ENCODE measurements at places on chromosomes 7 and 10. TPM values are rescaled to one million over a fixed set of nuclear protein-coding genes. Genes with fewer than 3 reads are reported as not detected.

GRCh38 chr10:52570490-52570889, 202.1 kb downstream of the MBL2 start:
- no peak for DNase-seq

The FAM25G gene
- total RNA-seq, result not detected

The TFPI2 gene
- total RNA-seq, result not detected

DNA sequence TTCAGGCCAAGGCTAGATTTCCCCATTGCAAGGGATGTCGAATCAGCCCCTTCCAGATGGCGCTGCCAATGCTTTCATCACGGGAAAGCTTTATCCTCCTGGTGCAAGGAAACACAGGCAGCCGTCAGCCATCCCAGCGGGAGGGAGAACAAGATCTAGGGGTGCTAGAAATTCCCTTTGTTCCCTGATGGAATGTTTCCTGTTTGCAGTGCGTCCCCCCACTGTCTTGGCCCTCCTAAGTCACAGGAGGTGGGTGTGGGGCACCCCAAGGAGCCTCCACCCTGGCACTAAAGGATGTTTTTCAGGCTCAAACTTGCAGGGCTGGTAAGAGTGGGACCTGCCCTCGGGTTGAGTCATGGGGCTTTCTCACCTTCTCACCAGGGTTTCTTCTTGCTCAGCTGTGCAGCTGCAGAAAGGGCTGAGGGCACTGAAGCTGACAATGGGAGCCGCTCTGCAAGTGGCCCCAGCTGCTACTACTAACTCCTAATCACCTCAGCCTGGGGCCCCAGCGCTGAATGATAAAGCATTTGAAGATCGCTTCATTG, 103.6 kb downstream of the PRPF18 start:
- no peak for DNase-seq

- no peak for DNase-seq
Observed at GRCh38 chr7:124764051-124764846, 1.3 kb downstream of the GPR37 start.

The C7orf25 gene
- 3.4 TPM for total RNA-seq

GRCh38 chr10:68561865-68562649, 1.9 kb downstream of the TET1 start:
- no peak for DNase-seq

DNA sequence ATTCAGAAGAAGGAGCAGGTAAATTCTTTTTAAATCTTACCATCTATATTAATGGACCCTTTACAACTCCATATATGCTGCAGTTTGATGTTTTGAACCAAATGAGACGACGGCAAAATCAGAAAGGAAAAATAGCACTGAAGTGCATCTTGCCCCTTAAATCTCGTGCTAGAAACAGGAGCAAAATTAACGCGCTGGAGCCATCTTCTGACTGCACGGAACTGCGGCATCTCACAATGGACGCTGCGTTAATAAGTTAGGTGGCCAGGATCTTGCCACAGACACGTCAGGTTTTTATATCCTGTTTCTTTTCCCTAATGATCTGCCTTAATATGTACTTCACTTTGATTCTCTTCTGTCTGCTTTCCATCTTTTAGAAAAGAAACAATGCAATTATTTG, 354.5 kb downstream of the TFEC start:
- DNase-seq, result peak; percentile 39

DNA sequence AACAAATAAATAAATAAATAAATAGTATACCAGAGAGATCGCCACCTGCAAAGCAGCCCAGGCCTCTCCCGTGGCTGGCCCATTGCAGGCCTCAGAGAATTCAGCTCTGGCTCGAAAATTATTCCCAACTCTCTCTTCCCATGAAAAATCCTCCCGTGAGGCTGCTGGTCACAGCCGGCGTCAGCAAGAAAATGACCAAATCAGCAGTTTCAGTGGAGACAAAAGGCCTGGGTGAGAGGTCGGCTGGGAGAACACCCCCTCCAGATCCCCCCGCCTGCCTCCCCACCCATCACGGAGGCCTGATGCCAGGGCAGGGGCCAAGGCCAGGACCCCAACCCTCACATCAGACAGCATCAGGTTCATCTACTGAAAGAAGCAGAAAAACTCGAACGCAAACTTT, 3.1 kb upstream of the CLIP2 start:
- DNase-seq, result no peak

The HOXA2 gene
- 6.6 TPM for total RNA-seq

DNA sequence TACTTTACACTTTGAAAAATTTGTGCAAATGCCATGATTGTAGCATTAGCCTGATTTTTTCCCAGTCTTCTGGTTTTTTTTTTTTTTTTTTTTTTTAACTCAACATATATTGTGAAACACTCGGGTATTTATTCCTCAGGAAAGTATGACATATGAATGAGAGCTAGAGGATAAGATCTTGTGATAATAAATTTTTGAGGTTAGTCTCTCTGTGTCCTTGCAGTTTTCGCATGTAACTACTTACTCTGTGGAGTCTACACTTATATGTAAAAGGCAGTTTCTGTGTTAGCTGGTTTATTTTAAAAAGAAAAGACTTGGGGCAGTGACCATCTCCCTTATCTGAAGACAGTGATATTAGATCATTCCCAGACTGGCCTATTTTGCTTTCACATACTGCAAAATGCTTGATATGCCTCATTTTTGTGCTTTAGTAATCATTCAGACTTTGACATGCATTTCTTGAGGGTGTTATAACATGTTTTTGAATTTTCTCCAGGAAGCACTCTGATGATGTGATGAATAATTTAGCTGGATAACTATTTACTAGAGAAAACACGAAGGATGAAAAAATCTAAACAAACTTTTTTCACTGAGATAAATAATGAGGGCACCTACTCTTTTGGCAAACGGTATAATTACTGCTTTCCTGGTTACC, 371.0 kb downstream of the NRG3 start:
- DNase-seq, result no peak

DNA sequence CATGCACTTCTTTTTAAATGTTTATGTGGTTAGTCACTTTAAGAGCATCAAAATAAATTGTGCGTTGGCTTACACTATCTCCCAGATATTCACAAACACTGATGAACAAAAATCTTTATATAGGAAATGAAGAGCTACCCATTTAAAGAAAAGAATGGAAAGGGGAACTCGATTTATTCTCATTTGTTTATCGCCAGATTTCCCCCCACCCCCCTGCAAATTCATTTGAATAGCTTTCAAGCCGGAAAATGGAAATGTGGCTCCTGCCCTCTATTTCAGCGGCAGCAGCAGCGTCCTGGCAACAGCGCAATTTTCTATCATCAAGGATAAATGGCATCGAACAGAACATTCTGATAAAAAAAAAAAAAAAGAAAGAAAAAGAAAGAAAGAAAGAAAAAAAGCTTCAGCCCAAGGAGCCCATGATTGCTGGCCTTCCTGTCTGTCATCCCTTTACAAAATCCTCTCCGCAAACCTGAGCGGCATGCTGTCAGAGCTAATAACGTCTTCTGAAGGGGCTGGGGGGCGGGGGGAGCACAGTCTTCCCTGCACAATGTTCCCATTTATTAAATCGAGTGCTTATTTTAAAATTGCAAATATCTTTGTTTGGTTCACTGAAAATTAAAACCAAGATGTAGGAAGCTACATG, 13.7 kb upstream of the DLX6 start:
- no peak for DNase-seq

The PDE1C gene
- not detected for total RNA-seq

DNA sequence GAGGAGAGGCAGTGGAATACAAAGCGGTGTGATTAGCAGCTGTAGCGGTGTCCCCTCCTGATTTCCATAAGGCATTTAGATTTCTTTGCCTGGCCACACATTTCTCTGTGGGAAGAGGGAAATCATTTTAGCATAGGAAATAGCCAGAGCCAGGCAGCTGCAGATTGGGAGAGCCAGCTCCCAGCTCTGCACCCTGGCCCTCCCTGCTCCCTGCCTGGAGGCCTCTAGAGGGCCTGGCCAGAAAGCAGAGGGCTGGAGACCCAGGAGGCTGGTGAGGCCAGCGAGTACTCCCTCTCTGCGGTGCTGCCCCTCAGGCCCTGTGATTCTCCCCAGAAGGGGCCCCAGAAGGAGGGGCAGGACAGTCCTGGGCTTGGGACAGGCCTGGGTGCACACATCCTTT, 85.7 kb downstream of the C10orf105 start:
- DNase-seq, result no peak

The PTPRZ1 gene
- not detected for total RNA-seq

The DCLRE1C gene
- total RNA-seq, result 6.7 TPM

DNA sequence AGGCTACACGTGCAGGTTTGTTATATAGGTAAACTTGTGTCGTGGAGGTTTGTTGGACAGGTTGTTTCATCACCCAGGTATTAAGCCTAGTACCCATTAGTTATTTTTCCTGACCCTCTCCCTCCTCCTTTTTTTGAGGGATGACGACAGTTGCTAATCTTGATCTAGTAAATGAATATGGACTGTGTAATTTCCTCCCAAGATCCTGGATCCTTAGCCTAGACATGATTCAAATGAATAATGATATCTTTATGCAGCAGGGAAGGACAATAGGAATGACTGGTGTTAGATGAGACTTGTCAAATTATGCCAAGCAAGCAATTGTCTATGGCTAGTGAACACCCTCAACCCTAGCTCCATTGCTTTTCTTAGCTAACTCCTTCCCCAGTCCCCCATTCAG, 156.2 kb downstream of the PLPP4 start:
- no peak for DNase-seq

DNA sequence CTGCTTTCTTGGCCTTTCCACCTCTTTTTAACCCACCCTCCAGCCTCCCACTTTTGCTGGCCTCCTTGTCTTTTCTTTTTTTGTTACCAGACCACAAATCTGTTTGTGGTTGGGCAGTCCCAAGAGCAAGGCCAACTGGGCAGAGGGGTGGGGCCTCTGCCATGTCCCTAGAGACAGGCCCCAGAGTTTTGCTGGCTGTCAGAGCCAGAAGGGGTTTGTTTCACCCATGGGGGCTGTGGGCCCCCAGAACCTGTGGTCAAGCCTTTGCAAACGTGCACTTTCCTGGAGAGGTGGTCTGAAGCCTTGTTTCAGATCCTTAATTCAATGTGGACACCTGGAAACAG, 10.3 kb downstream of the ZMIZ1 start:
- DNase-seq, result no peak

GRCh38 chr10:107398115-107398514, 233.6 kb upstream of the SORCS1 start:
- DNase-seq, result no peak

- peak; percentile 75 for DNase-seq
Observed at GRCh38 chr10:93475871-93476270, 6.3 kb downstream of the MYOF start.

The AGR2 gene
- 163 TPM for total RNA-seq

The PALD1 gene
- 25.5 TPM for total RNA-seq

The IL2RA gene
- total RNA-seq, result not detected

GRCh38 chr10:42975558-42976340, 101.1 kb upstream of the RET start:
- DNase-seq, result peak; percentile 15

DNA sequence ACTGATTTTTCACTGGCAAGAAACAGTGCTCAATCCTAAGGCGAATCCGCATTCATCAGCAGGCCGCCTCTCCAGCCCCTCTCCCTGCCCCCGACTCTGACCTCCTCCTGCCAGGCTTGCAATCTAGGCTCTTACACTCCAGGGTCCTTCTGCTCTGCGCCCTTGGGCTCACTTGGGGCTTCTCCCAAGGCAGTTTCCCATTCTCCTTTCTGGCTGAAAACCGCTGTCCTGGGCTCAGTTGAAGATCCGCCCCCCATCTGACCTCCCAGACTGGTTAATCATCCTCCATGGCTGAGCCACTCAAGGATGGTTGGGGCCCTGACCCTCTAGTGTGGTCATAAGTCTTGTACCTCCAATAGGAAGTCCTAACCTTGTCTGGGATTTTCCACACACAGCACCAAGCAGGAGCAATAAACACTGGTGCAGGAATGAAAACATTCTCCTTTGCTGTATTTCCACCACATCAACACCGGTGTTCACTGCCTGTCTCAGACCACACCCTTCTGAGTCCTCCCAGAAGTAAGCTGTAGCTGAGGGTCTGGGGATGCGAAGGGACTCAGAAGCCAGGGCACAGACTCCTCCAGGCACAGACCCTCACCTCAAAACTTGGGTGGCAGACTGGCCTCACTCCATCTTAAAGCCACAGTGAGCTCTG, 42.4 kb downstream of the TNS3 start:
- DNase-seq, result no peak

The HELLS gene
- 108 TPM for total RNA-seq

DNA sequence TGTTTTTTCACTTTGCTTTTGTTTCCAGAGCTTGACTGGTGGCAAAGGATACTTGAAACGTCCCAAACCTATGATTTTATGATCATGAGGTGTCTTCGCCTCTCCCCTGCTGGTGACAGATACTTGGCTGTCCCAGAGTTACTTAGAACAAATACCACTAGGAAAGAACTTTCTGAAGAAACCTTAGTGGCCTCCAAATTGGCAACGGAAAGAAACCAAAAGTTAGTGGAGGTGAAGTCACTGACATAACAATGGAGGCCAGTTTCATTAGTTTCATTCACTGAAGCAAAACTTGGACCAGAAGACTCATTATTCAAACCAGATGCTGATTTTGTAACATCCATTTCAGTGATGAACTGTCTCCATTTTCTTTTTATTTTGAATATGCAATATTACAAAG, 68.6 kb downstream of the JAZF1 start:
- no peak for DNase-seq

The SLIT1 gene
- not detected for total RNA-seq

The FXYD4 gene
- total RNA-seq, result not detected

- no peak for DNase-seq
Observed at GRCh38 chr7:129947049-129947448, 5.7 kb downstream of the UBE2H start.

The AKR1C1 gene
- 16.3 TPM for total RNA-seq

DNA sequence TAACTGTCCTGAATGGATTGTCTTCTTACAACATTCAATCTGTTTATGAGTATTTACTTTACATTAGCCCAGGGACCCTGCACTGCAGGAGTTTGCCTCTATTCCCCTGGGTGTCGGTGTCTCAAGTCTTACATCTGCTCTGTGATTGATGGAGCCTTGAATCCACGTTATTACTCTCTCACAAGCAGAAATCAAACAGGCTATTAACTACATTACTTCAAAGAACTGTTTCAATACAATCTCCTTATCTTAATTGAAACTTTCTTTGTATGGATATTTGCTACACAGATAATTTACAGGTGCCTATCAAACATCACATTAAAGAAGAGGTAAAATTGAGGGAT, 3.1 kb upstream of the ARID5B start:
- DNase-seq, result no peak

The BEND7 gene
- 0.31 TPM for total RNA-seq

GRCh38 chr10:14909101-14909500, 30.4 kb downstream of the SUV39H2 start:
- no peak for DNase-seq

The PDZD7 gene
- total RNA-seq, result 7.4 TPM

The THSD7A gene
- not detected for total RNA-seq

Data from HT-29 (cell line).